ENCODE measurements at places on chromosomes 7 and 10.

DNA sequence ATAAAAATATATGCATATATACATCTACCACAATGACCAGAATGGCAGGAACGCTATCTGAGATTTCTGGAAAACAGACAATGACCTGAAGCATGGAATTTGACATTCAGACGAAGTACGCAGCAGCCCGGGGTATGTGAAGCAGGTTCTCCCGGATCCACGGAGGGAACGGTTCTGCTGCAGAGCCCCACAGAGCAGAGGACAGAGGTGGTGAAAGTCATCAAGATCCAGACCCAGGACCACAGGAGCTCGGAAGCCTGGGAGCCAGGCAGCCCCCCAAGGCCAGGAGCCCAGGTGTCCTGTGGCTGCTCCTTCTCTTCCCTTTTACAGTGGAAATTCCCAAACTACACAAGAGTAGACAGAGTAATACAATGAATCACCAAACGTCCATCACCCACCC lies 42.1 kb upstream of the DNAAF5 start:
- DNase-seq: no peak

GRCh38 chr10:97338041-97338440 lies 3.5 kb upstream of the FRAT2 start:
- DNase-seq: no peak

- DNase-seq: no peak
Observed at GRCh38 chr7:28155019-28155660, 25.5 kb downstream of the JAZF1 start.

DNA sequence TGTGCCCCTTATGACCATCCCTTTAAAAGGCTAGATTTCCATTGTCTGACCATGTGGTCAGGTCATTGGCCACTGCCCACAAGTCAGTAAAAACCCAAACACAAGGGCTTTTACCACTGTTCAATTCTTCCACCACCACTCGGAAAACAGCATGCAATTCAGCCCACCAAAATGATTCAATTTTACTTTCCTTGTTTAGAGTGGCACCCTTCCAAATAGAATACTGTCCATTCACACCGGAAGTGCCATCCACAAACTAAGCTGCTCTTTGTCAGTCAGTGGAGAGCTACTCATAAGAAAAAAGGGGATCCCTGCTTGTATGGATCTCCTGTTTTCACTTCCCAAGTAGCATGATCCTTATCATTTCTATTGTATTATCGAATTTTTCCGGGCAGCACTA lies 350.7 kb upstream of the MBL2 start:
- DNase-seq: no peak

DNA sequence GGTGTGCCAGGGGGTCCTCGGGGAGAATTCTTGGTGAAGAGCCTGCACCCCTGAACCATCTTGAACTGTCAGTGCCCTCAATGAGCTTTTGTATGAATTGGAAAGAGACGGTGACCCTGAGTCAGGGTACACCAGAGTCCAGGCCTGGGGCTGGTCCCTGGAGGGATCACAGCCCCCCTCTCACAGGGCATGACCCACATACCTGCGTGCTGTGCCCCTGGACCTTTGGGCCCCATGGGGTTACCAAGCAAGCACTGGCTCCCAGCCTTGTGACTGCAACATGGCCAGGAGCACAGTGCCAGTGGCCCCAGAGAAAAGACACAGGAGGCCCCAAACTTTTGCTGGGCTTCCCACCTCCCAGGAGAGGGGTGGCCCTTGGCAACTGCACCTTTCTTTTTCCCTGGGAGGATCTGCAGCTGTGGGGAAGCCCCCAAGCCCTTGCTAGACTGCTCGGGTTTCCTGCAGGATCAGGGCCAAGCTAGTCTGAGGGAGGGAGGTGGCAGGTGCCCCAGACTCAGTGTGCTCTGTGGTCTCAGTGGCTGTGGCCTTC lies 153.5 kb downstream of the ZNF248 start:
- DNase-seq: no peak

GRCh38 chr7:2821161-2821841 lies 22.8 kb downstream of the GNA12 start:
- no peak for DNase-seq

DNA sequence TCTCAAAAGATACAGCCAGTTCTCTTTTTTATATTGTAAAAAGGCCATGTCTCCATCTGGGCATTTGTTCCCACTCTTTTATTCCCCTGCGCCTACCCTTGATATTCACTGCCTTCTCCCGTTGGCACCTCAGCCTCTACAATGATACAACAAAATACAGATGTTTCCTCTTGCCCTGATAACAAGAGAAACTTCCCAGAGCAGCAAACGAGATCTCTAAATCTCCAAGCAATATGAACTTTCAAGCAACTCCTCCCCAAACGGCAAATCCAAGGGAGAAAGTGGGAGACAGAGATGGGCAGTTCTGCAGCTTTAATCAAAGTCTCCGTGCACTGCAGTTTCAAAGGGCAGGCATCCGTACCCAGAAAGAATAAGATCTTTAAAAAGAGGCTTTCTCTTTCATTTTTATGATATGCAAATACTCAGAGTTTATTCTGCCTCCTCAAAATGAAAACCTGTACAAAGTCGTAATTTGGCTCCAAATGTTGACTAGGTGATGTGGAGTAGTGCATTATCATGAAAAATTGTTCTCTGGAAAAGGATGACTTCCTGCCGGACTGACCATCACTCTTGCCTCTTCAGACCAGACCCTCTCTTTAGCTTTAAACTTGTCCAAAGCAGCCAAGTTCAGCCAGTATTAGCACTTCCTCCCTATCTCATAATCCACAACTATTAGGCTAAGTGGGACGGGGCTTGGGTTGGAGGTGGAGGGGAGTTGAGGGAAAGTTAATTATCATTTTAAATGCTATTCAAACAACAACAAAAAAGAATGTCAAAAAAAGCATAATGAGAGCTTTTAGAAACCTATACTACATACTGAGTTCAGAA lies 682 bp downstream of the HGF start:
- no peak for DNase-seq

GRCh38 chr10:70362328-70362727 lies 20.1 kb downstream of the LRRC20 start:
- DNase-seq: no peak

DNA sequence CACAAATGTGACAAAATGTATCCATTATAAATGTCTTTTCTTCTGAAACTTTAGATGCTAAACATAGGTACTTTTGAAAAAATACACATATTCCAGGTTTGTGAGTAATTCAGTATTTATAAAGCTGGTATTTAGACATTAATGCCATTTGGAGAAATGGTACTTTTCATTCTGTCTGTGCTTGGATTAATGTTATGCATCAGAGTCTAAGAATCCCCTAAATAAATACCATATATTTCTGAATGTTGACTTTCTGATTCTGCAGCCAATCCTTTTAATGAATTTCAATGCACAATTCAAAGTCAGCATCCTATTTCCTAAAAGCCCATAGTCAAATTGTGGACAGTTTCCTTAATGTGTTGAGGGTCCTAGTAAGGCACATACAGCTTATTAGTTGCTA lies 145.0 kb downstream of the DKK1 start:
- no peak for DNase-seq

- no peak for DNase-seq
Observed at GRCh38 chr10:526651-527312, 162.7 kb downstream of the DIP2C start.

- no peak for DNase-seq
Observed at GRCh38 chr10:122532601-122533296, 27.8 kb upstream of the DMBT1 start.

DNA sequence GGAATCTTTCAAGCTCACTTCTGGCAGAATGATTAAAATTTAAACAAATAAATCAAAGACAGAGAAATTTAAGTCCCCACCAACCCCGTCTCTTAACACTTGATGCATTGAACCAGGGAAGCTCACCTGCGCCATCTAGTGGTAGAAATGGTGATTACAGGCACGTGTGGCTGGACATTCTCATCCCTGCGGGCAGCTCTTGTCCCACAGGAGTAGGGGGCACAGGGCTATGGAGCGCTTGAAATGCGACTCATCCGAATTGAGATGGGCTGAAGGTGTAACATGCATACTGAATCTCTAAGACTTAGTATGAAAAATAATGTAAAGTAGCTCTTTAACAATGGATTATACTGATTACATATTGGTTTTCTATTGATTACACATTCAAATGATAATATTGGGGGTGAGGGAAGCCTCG lies 24.8 kb upstream of the SLIT1 start:
- peak; percentile 80 for DNase-seq

GRCh38 chr7:158824028-158824427 lies 5.3 kb downstream of the ESYT2 start:
- no peak for DNase-seq

- no peak for DNase-seq
Observed at GRCh38 chr7:105647591-105647990, 66.3 kb upstream of the EFCAB10 start.

- no peak for DNase-seq
Observed at GRCh38 chr10:119316729-119317097, 109.3 kb downstream of the GRK5 start.

DNA sequence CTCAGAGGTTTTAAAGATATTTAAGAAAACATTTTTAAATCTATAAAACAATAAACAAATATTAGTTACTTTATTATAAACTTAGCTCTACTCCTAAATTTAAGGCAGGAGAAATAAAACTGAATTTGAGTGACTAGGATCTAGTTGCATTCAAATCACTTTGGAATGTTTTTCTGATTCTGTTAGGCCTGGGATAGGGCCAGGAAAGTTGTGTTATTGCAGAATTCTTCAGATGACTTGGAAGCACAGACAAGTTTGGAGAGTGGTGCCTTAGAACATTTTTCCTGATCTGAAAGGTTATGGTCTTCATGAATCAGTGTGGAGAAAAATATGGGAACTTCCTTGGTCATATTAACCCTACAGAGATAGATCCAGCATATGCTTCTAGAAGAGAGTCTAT lies 15.6 kb upstream of the SLC25A13 start:
- DNase-seq: no peak

GRCh38 chr10:3424111-3424851 lies 251.7 kb upstream of the PITRM1 start:
- no peak for DNase-seq
